Activated B cell treated with CpG ODN at 0.5 μM for 24 hours (primary cell): ENCODE measurements at places on chromosomes 1 and 21. TPM values are rescaled to one million over a fixed set of nuclear protein-coding genes. Genes with fewer than 3 reads are reported as not detected.

- no peak overlapping the region for H3K27ac ChIP-seq
- H3K27me3 ChIP-seq = no peaks in the 10 kb centered on the region
- no peaks in the 10 kb centered on the region for H3K36me3 ChIP-seq
- no peak for DNase-seq
- no peak overlapping the region for H3K4me3 ChIP-seq
These were observed 269.9 kb downstream of the HLX start for GRCh38 chr1:221149111-221149510.

DNA sequence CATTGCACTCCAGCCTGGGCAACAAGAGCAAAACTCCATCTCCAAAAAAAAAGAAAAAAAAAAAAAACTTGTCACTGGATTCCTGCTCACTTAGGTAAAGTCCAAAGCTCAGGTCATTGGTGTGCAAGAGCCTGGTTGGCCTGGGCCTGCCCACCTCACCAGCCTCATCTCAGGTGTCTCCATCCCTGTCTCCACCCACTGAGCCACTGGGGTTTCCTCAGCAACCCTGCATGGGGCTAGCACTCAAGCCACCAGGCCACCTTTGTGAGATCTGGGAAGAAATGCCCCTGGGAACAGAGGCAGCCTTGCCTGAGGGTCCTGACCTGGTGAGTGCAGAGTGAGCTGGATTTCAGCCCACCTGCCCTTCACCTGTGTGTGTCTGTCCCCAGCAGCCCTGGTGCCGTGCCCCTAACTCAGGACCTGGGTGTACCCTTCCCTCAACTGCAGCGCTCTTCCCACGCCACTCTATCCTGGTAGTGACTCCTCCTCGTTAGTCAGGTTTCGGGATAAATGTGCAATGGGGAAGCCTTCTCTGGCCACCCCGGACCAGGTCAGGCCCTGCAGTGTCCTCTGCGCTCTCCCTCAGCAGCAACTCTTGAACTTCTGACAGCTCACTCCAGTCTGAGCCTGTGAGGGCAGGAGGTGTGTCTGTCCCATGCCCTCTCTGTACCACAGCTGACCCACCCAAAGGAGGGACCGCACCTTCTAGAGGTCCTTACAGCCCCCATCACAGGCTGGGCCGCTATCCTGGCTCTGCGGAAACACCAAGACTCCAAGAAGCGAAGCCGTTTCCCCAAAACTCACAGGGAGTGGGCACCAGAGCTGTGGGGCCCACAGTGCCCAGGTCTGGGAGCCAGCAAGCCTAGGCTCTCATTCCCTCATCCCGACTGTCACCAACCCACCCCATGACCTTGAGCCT is 3.3 kb downstream of the PDZK1IP1 start:
- H3K36me3 ChIP-seq = no peaks in the 10 kb centered on the region
- H3K27me3 ChIP-seq = peaks cover 13% of the 10 kb centered on the region
- H3K27ac ChIP-seq = no peak overlapping the region
- no peak for DNase-seq
- H3K4me1 ChIP-seq = no peaks in the 10 kb centered on the region
- no peak overlapping the region for H3K4me3 ChIP-seq

DNA sequence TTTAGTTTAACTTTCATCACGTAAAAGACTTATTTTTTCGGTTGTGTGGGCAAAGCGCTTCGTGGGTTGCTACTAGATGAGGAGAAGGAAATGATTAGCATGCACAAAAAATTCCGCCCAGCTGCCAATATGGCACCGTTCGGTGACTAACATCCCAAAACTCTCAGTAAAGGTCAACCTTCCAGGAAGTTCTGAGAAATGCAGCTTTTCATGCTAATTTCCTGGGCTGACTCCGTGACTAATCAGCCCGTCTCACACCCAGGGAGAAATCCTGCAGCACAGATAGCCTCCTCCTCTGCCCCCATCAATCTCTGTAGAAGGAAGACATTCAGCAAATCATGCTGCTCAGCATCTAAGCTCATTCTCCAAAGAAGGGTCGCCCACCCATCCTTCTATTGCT is 34.1 kb downstream of the TMCO4 start:
- H3K4me1 ChIP-seq = peaks cover 6% of the 10 kb centered on the region
- H3K4me3 ChIP-seq = no peak overlapping the region
- no peaks in the 10 kb centered on the region for H3K27me3 ChIP-seq
- no peak overlapping the region for H3K27ac ChIP-seq

DNA sequence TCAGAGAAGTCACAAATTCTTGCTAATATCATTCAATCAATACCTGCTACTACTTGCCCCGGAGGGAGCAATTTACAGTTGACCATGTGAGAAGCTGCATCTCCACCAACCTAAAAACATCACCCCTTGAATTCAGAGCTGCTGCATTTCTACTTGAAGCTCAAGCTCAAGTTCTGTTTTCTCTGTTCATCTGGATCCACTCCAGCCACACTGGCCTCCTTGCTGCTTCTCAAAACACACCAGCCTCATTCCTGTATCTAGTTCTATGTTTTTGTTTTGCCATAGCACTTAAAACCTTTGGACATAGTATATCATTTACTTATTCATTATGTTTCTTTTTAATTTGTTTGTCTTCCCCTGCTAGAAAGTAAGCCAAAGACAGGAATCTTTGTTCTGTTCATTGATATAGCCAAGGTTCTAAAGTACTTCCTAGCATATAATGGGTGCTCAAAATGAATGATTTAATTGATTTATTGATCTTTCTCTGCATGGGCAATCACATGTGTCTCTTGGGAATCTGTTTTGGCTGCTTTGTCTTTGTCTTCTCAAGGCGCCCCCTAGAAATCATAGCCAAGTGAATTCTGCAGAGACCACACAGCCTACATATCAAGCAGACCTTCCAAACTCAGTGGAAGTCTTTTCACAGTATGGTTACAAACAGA is 23.6 kb downstream of the SYF2 start:
- no peaks in the 10 kb centered on the region for H3K4me1 ChIP-seq
- no peak overlapping the region for H3K4me3 ChIP-seq
- DNase-seq = no peak

DNA sequence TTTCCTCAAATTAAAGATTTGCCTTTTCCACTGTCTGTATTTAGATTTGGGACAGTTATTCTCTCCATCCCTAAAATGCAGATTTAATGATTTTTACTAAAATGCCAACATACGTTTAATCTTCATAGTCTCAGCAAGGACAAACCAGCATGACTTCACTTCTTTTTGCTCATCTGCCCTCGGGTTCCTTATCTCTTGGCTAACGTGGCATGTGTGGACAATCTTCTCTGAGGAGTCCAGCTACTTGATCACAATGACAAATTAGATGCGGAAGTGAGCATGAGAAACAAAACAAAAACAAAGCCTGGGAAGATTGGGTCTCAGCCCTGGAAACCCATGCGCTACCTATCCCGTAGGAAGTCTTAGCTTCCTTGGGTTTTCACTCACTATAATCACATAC is 1.0 kb downstream of the MRAP start:
- H3K36me3 ChIP-seq = peaks cover 20% of the 10 kb centered on the region
- no peak overlapping the region for H3K4me3 ChIP-seq
- no peak overlapping the region for H3K27ac ChIP-seq
- H3K4me1 ChIP-seq = no peaks in the 10 kb centered on the region
- H3K27me3 ChIP-seq = no peaks in the 10 kb centered on the region

KPRP gene
- not detected in 2 replicates for total RNA-seq

IGSF21 gene
- not detected in 2 replicates for total RNA-seq

BCAN gene
- total RNA-seq = 0.27 and 0.51 TPM in 2 replicates

LHX8 gene
- not detected in 2 replicates for total RNA-seq

DPYD gene
- total RNA-seq = 10.3 and 12.6 TPM in 2 replicates
